ENCODE measurements at places on chromosomes 4 and X. TPM values are rescaled to one million over a fixed set of nuclear protein-coding genes. Genes with fewer than 3 reads are reported as not detected.

DNA sequence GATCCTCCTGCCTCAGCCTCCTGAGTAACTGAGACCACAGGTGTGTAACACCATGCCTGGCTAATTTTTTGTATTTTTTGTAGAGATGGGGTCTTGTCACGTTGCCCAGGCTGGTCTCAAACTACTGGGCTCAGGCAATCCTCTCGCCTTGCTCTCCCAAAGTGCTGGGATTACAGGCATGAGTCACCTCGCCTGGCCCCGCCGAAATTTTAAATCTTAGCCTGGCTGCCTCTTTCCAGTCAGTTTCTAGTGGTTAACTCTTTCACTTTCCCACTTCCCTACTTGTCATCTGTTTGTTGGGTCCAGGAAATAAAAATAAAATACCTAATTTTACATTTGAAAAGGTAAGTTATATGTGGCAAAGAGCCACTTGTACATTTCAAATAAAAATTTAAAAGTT, 62.4 kb downstream of the TMEM165 start:
- no peak for DNase-seq

DNA sequence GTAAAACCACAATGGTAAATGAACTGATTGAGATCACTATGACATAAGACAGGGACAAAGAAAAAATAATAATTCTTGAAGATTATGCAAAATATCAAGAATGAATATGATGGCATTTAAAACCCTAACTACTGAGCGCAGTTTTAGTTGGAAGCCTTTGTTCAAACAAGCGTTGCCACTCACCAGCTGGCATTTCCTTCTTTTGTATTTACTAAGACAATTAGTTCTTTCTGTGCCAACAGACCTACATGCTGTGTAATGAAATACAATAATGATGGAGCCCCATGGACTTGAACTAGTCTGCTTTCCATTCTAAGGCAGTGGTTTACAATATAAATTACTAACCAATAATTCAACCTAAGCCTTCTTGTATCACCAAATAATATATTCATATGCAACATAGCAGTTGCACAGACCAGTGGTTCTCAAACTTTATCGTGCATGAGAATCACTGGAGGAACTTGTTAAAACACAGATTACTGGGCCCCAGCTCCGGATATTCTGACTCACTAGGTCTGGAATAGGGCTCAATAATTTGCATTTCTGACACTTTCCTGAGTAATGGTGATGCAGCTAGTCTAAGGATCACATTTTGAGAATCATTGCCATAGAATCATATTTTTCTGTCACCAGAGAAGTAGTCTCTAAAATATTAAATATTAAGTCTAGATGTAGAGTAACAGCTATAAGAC, 196.4 kb upstream of the MAGEB18 start:
- DNase-seq = no peak

DNA sequence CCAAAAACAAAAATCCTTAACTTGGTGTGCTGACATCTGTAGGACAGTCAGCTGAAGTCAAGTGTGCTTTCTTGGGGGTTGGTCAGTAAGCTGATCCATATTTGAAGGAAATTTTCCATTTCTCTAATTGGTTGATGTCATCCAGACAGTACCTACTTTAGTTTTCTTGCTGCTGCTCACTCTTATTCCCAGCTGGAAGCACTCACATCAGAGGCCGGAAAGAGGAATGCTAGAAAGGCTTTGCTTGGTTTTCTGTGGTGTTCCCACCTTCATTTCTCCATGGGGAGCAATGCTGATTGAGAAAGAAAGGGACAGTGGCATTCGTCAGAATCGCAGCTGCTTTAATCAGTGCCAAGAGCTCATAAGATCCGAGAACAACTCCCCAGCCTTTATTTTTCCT, 227.0 kb downstream of the C4orf33 start:
- no peak for DNase-seq

DNA sequence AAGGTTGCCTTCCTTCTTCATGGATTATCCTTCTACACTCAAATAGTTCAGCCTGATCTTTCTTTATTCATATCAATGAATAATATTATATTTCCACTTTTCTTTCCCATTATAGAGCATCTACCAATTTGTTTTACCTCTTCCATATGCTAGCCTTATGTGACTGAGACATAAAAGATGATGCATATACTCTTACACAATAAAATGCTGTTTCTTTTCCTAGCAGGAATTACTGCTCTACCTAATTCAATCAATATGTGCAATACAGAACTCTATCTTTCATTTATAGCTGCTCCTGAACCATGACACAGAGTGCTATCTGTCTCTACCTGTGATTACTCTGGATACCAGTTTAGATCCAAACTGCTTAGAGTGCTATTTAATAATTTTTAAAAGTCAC, 2334.0 kb downstream of the PCDH7 start:
- no peak for DNase-seq

GRCh38 chrX:590693-591404, 39.7 kb upstream of the SHOX start:
- DNase-seq = no peak

GRCh38 chrX:115226929-115227328, 7.0 kb downstream of the LRCH2 start:
- DNase-seq = no peak

GRCh38 chr4:147678796-147679549, 5.0 kb downstream of the PRMT9 start:
- peak; percentile 4 for DNase-seq

DNA sequence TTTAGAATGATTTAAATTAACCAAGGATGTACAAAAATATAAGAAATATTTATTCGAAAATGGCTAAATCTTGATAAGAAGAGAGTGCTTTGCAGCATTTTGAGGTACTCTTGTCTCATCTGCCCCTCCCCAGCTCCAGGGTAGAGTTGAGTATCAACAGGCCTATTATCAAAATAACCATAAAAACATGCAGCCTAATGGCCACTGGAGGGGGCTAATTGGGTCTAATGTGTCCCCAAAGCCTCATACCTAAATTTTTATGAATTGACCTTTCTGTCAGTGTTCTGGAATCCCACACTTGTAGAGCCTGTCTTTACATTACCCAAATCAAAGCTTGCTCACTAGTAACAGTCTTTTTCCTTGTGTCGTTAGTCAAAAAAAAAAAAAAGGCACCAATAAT, 544.9 kb upstream of the CPXCR1 start:
- DNase-seq = no peak

DNA sequence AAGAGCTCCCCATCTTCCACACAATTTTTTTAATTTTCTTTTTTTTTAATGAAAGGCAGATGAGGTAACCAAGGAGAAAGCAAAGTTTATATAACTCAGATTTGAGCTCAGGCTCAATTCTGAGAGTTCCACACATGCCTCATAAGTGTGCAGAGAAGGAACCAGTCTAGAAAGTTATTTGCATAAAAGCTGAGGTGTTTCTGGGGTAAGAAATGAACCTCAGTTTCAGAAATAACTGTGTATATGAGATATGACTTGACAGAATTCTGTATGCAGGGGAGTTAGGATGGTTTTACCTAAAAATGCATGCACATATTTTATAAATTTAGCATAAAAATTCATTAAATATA, 51.3 kb downstream of the DTHD1 start:
- no peak for DNase-seq

GRCh38 chr4:152947311-152947710, 11.2 kb downstream of the FHDC1 start:
- no peak for DNase-seq

DNA sequence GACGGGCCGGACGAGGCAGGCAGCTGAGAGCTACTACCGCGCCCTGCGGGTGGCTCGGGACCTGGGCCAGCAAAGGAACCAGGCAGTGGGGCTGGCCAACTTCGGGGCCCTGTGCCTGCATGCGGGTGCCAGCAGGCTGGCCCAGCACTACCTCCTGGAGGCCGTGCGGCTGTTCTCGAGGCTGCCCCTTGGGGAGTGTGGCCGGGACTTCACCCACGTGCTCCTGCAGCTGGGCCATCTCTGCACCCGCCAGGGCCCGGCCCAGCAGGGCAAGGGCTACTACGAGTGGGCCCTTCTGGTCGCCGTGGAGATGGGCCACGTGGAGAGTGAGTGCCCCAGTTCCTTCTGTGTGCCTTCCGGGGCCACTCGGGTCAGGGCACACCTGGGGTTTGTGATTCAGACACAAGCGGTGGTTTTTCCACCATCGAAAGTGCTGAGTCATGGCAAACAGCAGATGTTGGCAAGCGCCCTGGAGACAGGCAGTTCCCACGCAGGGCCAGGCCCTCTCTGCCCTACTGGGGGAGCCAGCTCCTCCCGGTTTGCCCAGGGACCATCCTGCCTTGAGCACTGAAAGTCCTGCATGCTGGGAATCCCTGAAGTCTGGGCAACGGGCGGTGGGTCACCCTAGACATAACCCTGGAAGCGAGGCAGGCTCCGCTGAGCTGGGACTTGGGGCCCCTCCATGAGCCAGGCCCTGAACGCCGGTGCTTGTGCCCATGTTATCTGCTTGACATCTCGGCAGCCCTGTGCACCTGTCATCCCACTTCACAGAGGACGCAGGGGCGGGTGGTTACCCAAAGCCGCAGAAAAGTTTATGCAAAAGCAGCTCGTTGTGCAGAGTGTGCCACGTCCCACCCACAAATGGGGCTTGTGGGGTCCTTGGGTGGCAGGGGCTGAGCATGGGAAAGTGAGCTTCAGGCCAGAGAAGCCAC, 29.5 kb downstream of the SH3TC1 start:
- peak; percentile 80 for DNase-seq

DNA sequence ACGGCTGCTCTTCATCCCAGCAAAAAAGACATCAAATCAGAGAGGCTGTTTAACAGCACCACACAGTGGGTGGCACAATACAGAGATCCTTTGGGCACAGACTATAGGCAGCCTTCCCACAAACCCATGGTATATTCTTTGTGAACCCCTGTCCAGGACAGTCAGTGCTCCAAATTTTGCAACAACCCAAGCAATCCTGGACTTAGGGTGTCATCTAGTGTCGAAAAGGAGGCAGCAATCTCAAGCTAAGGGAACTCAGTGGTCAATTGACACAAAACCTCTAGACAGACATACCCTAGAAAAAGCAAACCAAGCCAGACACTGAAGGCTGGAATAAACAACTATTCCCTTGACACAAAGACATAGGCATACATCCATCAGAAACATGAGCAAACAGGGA, 137.4 kb downstream of the BMP15 start:
- no peak for DNase-seq

- no peak for DNase-seq
Measured at GRCh38 chr4:31995943-31996901, 1276.1 kb downstream of the PCDH7 start.

- DNase-seq = peak; percentile 52
Measured at GRCh38 chr4:7761720-7762119, 177.9 kb downstream of the AFAP1 start.

DNA sequence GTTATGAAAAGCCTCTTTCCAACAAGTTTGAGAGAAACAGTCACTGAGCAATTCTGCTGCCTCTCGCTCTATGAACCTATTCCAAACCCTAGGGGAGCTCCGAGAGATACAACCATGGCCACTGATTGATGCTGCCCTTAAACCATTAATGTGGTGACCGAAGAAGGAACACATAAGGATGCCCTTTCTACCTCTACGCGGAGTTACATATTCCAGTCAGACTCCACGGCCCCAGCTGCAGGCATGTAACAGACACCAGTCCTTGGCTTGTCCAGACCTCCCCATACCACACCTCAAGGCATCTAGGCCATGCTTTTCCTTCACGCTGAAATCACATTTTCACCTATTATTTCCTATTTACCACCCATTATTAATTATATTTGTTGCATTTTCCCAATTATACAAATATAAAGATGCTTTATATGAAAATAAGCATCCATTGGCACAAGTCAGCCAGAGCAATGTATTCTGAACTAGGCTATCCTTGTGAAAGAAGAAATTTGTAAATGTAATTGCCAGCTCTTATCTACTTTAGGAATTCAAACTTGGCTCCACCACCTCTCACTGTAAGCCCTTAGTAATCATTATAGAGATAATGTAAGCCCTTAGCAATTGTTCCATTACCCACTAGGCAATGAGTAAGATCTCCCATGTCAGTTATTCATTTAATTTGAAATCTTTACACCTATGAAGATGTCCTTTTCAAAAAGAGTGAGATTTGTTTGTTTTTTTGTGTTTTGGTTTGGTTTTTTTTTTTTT, 338.4 kb downstream of the NR3C2 start:
- no peak for DNase-seq

GRCh38 chr4:78004270-78004669, 52.9 kb upstream of the FRAS1 start:
- no peak for DNase-seq

DNA sequence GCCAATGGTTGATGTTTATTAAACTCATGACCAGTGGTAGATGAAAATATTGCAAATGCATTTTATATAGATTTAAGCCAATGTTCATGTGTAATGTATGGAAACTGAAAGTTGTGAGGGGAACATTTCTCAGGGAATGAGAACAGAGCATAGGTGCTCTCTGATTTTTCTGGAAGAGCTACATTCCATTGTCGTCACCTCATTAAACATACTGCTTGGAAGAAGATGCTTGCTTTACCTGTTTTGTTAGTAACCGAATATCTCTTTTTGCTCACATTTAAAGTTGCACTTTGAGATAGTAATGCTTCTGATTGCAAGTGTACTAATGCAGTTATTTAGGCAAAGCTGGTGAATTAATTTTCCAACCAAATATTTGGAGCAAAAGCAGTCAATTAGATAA, 93.8 kb upstream of the CLCN4 start:
- no peak for DNase-seq

- DNase-seq = no peak
Measured at GRCh38 chrX:21944136-21944615, 3.7 kb downstream of the SMS start.

GRCh38 chrX:1853447-1853846, 238.6 kb downstream of the ASMT start:
- no peak for DNase-seq

- no peak for DNase-seq
Measured at GRCh38 chr4:54234497-54235205, 5.6 kb downstream of the PDGFRA start.

- DNase-seq = no peak
Measured at GRCh38 chrX:125622899-125623298, 303.2 kb downstream of the TEX13C start.

DNA sequence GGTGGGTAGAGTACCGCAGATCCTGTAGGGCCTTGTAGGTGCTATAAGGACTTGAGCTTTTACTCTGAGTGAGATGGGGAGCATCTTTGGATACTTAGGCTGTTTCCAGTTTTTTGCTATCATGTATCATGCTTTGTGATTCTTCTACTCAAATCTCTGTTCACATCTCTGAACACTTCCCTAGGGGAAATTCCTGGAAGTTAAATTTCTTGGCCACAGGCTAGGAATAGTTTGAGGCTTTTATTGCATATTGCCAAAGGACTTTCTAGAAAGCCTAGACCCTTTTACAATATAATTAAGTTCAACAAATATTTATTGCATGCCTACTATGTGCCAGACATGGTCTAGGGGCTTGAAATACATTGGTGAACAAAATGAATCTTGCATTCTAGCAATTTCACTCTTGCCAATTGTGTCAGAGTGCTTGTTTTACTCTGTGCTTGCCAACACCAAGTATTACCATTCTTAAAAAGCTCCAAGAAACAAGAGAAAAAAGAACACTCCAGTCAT, 4.1 kb upstream of the PGRMC1 start:
- no peak for DNase-seq

Gene ARR3
- not detected for total RNA-seq

Gene ABLIM2
- 0.62 TPM for total RNA-seq

Gene MAGEE2
- not detected for total RNA-seq
